ENCODE measurements at places on chromosomes 12 and 14.

GRCh38 chr12:105977652-105978051 lies 161.1 kb downstream of the NUAK1 start:
- DNase-seq = no peak

GRCh38 chr12:1373901-1374735 lies 220.3 kb downstream of the FBXL14 start:
- DNase-seq = no peak

GRCh38 chr12:55829967-55830600 lies 697 bp upstream of the DNAJC14 start:
- DNase-seq = peak; percentile 68

GRCh38 chr14:98323836-98324235 lies 948.2 kb downstream of the BCL11B start:
- no peak for DNase-seq

DNA sequence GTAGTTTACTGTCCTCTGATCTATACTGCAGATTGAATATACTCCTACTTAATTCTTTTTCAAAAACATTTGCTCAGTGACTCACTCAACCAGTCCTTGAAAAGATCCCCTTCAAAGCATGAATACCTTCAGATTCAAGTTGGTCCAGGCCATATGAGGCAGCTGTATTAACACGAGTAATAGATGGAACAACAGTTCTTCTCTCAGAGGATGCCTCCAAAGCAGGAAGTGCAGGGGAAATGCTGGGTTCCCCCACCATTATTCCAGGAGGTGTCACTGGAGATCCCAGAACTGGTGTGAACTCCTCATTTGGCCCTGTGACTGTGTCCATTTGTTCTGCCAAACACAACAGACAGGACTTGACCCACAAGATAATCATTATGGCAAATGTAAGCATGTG lies 20.6 kb downstream of the ARMH4 start:
- DNase-seq = no peak

GRCh38 chr14:100873096-100873482 lies 30.4 kb downstream of the RTL1 start:
- no peak for DNase-seq

DNA sequence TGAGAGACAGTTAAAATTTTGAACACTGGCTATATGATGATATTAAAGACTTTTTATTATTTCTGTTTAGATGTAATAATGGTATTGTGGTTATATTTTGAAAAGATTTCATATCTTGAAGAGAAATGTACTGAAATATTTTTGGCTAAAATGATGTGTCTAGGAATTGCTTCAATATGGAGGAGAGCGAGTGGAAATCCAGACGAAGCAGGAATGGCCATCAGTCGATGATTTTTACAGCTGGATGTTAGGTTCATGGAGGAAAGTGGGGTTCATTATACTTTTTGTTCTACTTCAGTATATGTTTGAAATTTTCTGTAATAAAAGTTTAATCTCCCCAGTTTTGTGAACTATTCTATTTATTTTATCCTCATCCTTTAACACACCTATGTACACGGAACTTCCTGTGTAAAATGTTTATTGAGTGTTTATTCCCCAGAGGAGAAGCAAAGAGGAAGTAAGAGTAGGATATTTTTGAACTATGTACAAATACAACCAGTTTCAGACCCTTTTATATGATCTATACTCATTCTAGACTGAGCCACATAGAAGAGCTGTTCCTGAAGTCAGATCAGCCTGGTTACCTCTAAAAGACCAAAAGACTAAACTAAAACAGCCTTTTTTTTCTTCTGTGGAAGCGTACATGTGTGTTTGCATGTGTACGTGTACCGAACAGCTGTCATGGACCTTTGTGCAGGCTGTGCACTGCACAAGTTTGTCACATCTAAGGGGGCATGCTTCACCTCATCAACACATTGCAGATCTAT lies 211.0 kb upstream of the NUDT4 start:
- no peak for DNase-seq

GRCh38 chr12:4802841-4803240 lies 82.6 kb downstream of the GALNT8 start:
- DNase-seq = no peak

DNA sequence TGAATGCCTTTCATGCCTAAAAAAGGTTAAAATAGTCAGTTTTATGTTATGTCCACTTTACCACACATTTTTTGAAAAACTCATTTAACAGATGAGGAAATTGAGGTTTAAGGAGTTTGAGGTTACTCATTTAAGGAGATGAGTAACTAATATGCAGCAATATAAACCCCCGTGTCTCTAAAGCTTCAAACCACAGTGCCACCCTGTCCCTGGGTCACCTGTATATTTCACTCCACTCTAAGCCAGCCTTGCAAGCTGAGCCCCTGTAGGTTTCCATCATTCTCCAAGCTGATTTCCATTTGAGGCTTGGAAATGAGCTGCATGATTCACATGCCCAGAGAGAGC lies 64.4 kb downstream of the NUAK1 start:
- no peak for DNase-seq

- DNase-seq = no peak
Measured at GRCh38 chr12:46300910-46301309, 32.1 kb upstream of the SLC38A1 start.

DNA sequence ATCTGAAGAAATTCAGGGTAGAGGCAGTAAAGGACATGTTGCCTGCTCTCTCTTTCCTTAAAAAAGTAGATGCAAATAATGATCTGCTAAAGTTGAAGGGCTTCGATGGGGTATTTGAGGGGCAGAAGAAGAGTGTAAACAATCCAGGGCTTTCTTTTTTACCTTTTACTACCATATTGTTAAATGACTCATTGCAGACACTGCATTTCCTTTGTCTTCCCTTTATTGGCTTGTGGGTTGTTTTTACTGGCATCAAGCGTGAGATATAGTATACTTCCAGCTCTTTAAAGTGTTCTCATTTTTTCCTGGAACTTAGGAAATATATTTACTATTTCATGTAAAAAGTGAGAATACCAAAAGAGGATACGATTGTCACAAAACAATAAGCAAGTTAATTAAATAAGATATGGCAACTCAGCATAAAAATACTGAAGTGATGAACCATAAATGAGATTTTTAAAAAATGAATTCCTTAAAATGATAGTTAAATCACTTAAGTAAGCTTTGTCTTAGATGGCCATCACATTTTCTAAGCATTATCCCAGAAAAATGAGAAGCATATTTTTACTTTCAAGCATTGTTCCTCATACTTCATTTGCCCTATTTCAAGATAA lies 72.3 kb upstream of the KRAS start:
- no peak for DNase-seq

DNA sequence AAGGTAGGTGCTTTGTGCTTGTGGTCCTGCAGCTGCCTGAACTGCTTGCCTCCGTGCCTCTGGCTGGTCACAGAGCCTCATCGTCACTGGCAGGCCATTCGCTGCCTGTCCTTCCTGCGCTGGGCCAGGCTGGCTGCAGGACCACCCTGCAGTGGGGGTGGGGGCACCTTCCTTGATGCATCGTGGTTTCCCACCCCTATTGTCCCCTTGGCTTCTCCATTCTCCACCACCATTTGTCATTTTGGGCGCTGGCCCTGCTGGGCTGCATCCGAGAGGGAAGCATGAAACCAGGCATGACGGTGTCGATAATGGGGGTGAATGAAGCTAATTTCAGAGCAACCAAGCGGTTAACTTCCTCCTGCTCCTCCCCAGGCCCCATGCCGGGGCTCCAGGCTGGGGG lies 127.7 kb downstream of the NRXN3 start:
- no peak for DNase-seq

DNA sequence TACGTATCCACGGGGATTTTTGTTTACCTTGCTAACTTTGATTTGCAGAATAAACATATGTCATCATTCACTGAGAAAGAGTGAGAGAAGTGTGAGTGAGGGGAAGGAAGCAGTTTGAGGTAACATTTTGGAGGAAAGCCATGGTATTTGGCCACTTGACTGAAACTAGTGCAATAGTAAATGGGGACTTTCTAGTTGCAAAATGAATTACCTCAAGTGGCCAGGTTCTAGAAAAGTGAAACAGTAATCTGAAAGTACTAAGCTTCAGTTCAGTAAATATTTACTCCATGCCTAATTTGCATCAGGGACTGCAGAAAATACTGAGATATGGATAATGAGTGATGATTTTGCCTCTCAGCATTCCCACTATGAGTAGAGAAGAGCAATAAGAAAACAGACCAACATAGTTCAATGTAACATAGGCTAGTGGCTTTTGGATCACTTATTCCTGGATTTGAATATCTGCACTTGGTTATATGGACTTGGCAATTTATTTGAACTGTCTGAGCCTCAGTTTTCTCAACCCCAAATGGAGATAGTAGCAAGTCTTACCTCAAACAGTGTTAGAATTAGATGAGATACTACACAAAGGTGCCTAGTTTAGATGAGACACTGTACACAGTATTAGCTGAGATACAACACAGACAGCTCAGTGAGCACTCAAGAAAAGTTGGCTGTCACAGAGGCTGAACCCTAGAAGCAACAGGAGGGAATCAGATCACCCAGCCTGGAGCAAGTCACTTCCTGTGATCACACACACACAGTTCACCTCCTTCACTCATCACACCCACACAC lies 439.1 kb downstream of the NPAS3 start:
- no peak for DNase-seq

GRCh38 chr12:106226884-106227640 lies 20.8 kb downstream of the CKAP4 start:
- no peak for DNase-seq

GRCh38 chr12:120100630-120101029 lies 15.9 kb downstream of the RAB35 start:
- peak; percentile 82 for DNase-seq

DNA sequence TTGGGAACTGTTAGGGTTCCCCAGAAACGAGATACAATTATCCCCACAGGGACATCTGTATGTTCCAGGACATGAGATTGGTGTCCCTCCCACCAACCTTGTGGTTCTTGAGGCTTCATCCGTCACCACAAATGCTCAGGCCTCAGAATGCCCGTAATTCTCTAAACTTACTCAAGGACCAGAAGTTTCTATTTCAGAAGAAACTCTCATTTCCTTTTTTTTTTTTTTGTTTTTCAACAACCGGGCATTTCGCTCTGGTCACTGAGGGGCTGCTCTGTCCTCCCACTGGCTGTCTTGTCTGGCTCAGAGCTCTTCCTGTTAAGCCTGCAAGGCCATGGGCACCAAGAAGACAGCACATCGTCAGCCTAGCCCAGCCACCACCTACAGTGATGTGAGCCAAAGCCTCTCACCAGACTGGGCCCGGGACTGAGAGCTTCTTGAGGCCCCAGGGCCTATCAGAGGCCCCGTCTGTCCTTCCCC lies 36.2 kb downstream of the VDR start:
- DNase-seq = no peak

GRCh38 chr14:101027291-101027690 lies 123.8 kb upstream of the RTL1 start:
- DNase-seq = no peak

- DNase-seq = no peak
Measured at GRCh38 chr12:63808631-63809030, 28.9 kb downstream of the RXYLT1 start.

DNA sequence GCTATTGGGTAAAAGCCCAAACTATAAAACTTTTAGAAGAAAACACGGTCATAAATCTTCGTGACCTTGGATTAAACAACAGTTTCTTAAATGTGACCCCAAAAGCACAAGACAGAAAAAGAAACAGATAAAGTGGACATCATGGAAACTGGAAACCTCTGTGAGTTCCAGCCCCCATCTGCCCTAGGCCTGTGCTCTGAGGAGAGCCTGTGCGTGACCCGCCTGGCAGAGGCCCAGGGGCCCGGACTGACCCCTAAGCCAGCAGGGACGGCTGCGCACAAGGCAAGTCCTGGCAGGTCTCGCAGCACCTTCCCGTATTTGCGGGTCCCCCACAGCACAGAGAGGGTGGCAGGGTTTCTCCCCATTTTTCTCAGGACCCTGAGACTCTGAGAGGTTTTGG lies 76.0 kb downstream of the CHGA start:
- DNase-seq = no peak

GRCh38 chr12:5623411-5623810 lies 191.5 kb downstream of the NTF3 start:
- DNase-seq = no peak

DNA sequence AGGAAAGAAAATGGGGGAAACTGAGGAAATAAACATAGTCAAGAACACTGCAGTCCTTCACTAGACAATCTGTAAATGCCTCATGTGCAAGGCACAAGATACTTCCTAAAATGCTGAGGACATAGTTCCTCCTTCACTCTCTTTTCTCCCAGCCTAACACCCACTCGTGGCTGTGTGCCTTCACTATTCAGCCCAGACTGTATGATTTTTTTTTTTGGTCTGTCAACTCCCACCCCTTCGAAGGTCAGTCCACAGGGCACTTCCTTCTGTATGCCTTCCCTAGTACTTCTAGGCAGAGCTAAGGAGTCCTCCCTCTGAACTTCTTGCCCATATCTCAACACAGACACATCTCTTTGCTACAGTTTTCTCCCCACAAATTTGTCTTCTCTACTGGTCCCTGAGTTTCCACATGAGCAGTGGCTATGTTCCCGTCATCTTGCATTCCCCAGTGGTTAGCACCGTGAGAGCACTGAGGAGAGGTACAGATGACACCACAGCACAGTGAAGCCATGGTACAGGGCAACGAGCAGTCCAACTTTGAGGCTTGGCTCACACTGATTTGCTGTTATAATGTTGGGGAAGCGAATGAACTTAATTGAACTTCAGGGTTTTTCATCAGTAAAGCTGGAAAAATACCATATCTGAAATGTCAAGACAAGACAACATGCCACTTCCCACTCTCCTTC lies 24.1 kb upstream of the SYCP3 start:
- no peak for DNase-seq

GRCh38 chr12:63782466-63782865 lies 2.8 kb downstream of the RXYLT1 start:
- no peak for DNase-seq

DNA sequence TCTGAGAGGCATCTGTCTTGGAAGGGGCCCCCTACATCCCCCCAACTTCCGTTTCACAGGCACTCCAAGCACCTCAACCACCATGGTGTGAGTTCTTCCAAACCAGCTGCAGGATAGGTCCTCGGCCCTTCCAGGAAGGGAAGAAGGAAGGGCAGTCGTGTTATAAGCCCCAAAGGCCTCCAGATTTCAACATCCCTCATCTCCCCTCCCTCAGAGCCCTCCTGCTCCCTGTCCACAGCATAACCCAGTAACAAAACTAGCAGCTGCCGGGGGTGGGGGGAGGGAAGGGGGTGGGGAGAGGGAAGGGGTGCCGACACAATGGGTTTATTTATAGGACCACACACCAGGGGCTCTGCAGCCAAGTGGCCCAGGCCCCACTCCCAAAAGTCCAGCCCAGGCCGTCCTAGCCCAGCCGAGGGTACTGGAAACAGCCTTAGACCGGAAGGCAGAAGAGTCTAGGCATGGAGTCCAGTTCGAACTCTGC lies 18.3 kb downstream of the NCKAP5L start:
- peak; percentile 46 for DNase-seq

DNA sequence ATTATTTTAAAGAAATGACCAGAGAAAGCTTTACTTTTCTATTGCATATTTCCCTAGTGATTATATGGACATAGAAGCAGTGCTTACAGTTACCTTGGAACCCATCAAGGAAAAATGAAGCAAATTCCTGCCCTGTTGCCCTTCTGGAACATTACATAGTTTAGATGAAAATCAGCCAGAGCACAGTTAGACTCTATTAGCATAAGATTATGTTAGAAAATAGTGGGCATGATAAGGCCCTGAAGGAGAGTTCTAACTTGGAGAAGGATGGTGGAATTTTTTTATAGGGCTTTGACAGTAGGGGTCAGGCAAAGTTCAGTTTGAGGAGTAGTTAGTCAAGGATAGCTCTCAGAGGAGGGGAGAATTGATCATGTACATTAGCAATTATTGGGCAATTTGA lies 74.3 kb downstream of the FUT8 start:
- no peak for DNase-seq

GRCh38 chr14:37114002-37114401 lies 58.4 kb downstream of the SLC25A21 start:
- no peak for DNase-seq

Measured in hypothalamus (tissue), 51 donors.